ENCODE measurements at places on chromosomes 3 and 15.

DNA sequence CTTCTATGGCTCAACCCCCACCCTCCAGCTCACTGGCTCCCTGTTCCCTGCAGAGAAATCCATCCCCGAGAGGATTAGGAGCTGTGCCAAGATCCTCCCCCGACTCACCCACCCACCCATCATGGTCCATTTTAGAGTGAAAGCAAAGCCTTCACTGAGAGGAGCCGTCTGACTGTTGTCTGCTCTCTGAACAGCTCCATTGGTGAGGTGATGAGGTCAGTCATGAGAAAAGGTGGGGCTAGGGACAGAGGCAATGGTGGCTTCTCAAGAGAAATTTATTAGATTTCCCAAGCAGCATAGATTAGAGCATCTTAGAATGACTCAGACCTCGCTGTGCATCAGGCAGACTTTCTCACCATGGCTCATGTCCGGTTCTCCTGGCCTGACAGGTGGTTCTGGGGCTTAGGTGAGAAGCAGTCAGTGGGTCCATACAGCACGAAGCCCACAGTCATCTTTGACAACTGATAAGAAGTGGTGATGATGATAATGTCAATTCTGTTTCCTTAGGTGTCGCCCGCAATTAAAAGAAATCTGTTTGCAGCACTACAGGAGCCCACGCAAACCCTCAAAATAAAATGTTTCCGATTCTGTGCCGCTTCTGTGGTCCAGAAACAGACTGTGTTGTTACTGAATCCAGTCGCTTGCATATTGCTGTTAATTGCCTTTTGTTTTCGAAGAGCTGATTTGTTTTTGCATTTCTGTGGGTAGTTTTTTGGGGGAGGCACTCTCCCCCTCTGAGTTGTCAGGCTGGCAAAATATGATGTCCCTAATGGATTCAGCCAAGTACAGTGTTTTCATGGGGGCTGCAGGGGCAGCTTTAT is 24.8 kb upstream of the RHO start:
- no peak for DNase-seq

DNA sequence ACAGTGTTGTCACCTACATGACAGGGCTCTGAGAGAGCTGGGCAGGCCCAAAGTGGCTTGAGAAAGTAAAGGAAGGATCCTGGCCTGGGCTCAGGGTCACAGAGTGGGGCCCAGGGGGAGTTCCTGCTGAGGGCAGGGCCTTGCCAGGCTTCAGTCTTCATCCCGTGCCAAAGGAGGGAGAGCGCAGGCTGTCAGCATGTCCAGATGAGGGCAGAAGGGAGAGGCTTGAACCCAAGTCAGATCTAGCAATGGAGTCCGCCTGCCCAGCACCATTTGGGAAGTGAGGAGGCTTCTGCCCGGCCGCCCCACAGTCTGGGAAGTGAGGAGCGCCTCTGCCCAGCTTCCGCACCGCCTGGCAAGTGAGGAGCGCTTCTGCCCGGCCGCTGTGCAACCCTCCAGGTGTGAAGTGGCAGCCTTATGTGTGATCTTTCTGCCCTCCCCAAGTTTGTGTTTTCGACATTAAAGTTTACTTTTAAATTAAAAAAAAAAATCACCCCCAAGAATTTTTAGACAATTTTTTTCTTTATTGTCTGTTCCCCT is 303.6 kb upstream of the PROK2 start:
- DNase-seq: no peak

DNA sequence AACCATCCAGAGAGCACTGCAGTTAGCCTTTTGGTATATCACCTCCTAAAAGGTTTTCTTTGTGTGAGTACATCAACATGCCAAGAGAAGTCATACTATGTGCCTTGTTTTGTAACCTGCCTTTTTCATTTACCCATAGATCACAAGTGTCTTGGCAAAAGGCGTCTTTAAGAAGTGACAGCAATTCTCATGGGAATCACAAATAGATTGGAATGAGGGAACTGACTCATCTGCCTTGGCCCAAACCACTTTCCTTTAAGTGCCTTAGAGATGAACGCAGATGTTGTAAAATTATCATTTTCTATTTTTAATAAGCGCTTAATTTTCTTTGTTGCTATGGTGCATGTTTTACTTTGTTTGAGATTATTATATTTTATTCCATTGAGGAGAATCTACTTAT is 20.7 kb upstream of the POMGNT2 start:
- DNase-seq: peak; percentile 44

DNA sequence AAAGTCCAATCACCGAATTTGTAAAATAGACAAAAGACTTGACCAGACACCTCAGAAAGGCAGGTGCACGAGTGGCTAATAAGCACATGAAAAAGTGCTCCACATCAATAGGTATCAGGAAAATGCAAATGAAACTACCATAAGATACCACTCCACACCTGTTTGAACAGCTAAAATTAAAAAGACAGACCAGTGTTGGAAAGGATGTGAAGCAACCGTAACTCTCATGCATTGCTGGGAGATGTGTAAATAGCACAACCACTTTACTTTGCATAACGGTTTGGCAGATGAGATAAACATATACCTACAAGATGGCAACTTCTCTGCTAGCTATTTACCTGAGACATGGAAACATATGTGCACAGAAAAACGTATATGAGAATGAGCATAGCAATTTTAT is 56.9 kb downstream of the CADPS start:
- DNase-seq: no peak

- DNase-seq: no peak
Measured at GRCh38 chr3:191105418-191105817, 93.6 kb upstream of the OSTN start.

DNA sequence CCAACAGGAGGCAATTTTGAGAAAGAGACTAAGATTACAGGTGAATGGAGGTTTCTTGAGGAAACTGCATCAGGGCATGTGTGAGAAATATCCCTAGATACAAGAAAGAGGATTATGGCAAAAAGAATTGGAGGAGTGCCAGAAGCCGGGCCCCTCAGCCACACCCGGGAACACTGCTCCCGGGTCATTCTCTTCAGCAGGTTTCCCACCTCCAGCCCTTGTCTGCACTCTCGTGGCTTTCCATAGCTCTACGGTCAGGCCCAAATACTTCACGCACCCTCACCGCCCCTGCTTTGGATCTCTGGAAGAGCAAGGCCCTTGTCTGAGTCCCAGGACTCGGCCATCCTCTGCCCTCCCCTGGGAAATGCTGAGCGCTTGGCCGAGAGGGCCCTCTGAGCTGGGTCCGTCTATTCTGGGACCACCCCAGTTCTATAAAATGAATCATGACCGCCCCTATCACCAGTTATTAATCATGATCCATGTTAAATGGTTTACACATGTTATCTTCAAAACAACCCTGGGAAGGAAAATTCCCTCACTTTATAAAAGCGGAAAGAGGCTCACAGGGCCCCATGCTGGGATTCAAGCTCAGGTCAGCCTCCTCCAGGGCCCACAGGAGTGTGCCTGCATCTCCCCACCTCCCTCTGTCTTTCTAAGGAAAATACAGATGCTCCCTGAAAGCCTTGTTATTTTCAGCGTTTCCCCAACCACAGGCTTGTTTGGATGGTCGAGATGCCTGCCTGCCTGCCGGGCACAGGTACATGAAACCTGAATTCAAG is 38.8 kb upstream of the SPTBN5 start:
- no peak for DNase-seq

- no peak for DNase-seq
Measured at GRCh38 chr3:43366481-43366880, 80.1 kb downstream of the SNRK start.

DNA sequence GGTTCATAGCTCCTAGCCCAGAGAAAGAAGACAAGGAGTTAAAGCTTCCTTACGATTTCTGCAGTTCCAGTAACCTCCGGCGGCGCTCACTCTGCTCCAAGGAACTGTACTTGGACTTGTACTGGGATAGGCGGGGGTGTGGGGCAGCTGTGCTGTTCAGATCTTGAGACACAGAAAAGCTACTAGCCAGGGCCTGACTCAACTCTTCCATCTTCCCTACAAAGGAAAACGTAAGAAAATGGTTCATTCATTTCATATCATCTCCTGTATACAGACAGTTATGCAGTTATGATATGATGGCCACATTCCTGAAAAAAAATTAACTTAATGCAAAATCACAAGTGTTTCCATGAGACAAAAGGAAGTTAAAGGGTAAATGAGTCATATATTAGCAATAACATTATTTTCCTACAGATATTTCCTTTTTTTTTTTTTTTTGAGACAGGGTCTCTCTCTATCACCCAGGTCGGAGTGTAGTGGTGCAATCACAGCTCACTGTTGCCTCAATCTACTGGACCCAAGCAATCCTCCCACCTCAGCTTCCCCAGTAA is 4.6 kb downstream of the SNUPN start:
- DNase-seq: peak; percentile 94

- DNase-seq: no peak
Measured at GRCh38 chr15:48996276-48996675, 32.6 kb upstream of the SHC4 start.

DNA sequence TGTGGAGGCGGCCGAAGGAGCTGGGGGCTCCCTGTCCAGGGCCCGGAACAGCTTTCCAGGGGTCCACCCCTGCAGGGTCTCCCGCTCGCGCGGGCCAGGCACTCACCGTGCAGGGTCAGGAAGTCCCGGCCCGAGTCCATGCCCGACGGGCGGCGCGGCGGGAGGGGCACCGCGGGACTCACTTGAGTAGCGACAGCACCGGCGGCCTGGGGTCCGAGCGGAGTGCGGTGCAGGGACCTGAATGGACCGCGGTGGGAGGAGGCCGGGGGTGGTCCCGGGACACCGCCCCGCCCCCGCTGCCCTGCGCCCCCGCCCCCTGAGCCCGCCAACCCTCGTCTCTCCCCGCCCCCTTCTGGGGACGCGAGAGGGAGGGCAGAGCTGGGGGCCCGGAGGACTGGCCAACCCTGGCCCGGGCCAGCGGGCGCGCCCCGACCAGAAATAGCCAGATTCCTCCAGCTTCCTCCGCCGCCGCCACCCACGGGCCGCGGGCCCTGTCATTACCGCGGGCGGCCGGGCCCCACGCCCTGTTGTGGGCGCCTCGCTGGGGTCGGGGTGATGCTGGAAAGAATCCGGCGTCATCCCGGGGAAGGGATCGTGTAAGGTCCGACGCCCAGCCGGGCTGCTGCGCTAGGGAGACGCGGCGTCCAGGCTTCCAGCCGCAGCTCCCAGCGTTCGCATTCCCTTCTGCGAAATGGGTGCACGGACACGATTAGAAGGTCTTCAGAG is at the start of gene PLCD1:
PLCD1 (minus strand) TSS at position 243 of the 726 bp plus-strand sequence; CDS start at position 140, 103 bp downstream.
- peak; percentile 48 for DNase-seq

DNA sequence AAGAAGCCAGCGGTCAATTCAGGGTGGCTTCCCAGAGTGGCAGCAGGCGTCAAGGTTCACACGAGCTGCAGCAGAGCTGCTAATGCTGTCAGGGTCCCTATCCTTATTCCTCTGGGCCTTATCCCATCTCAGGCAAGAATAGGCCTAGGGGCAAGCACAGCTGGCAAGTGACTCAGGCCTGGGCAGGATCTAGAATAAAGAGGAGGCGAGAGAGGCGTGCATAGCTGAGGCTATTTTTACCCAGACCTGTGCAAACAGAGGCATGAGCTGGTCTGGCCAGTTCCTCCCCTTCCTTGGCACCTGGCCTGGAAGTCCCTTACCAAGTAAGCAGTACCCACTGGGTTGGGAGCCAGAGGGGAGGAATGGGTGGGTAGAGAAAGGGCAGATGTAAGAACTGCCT is 12.2 kb upstream of the VIPR1 start:
- no peak for DNase-seq

GRCh38 chr3:34956511-34956910 is 682.8 kb upstream of the ARPP21 start:
- DNase-seq: no peak

GRCh38 chr15:59017449-59017848 is 30.0 kb downstream of the RNF111 start:
- DNase-seq: no peak

GRCh38 chr3:164007765-164008164 is 1070.5 kb downstream of the SI start:
- DNase-seq: no peak

DNA sequence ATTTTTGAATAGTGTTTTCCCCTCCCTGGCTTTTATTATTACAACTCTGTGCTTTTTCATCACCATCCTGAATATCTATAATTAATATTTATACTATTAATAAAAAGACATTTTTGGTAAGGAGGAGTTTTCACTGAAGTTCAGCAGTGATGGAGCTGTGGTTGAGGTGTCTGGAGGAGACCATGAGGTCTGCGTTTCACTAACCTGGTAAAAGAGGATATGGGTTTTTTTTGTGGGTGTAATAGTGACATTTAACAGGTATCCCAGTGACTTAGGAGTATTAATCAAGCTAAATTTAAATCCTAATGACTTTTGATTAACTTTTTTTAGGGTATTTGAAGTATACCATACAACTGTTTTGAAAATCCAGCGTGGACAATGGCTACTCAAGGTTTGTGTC is 24.4 kb downstream of the CTNNB1 start:
- DNase-seq: no peak

DNA sequence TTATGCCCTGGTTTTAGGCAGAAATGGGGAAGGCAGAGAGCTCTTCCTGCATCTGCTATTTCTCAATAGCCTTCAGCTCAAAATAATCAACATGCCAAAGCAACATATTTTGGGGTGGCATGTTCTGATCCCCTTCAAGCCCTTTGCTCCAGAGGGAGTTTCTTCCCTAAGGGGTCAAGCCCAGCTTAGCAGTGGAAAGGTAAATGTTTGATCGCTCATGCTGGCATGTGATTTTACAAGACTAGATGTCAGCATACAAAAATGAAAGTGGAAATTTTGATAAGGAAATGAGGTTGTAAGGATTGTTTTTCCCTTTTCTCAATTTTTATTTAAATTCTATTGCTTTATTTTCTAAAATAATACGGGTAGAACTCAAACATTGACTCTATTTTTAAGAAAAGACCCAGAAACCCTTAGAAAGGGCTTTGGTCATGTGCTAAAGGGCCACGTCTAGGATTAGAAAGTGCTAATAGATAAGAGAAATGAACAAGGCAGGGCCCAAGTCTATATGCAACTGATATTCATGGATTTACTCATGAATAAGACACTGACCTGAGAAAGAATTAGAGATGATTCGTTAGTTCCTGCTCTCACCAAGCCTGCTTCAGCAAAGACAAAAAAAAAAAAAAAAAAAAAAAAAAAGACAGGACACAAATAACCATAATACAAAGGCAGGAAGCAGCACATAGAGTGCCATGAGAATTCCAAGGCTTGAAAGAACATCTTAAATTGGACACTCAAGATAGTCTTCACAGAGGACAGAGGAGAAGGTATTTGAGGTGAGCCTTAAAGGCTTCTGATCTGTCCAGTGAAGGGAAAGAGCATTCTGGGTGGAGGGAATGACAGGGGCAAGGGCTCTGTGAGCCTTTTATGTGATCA is 55.0 kb upstream of the NR2E3 start:
- DNase-seq: no peak

DNA sequence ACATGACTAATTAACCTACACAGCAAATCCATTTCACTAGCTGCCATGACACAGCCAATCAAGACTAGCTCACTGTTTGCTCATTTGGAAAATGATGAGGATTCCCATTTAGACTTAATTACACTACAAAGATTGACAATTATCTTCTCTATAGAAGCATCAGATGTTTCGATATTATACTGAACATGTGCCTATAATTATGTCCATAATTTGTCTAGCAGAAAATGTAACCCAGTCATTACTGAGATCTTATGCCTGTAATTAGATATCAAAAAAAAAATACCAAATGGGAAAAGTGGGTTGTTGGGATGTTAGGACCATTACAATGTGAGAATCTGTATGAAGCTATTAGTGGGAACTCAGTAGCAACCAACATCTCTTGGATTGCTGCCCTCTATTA is 344.2 kb upstream of the MCTP2 start:
- no peak for DNase-seq

- DNase-seq: peak; percentile 59
Measured at GRCh38 chr3:15795651-15796308, 2.0 kb downstream of the ANKRD28 start.

- no peak for DNase-seq
Measured at GRCh38 chr15:77012868-77013267, 17.9 kb downstream of the PSTPIP1 start.

- no peak for DNase-seq
Measured at GRCh38 chr3:128238184-128238489, 84.9 kb downstream of the EEFSEC start.
